Kidney capillary endothelial cell (primary cell): ENCODE measurements at places on chromosomes 3 and 15.

GRCh38 chr3:72548981-72549380 lies 299.3 kb downstream of the SHQ1 start:
- DNase-seq, result no peak

DNA sequence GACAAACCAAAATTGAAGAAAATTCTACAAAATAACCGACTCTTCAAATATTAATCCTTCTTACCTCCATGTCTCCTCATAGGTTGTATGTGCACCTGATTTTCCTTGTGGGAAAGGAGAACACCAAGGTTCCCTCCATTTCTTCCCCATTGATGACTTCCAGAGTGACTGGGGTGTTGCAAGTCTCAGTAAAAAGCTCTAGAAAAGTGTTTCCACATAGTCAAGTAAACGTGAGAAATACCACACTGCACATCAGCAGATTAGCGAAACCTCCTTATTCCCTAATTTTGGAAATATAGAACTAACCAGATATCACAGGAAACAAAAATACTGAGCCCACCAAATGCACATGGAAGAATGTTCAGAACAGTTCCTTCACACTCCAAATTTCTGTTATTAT lies 4.9 kb upstream of the RPN1 start:
- DNase-seq, result no peak

DNA sequence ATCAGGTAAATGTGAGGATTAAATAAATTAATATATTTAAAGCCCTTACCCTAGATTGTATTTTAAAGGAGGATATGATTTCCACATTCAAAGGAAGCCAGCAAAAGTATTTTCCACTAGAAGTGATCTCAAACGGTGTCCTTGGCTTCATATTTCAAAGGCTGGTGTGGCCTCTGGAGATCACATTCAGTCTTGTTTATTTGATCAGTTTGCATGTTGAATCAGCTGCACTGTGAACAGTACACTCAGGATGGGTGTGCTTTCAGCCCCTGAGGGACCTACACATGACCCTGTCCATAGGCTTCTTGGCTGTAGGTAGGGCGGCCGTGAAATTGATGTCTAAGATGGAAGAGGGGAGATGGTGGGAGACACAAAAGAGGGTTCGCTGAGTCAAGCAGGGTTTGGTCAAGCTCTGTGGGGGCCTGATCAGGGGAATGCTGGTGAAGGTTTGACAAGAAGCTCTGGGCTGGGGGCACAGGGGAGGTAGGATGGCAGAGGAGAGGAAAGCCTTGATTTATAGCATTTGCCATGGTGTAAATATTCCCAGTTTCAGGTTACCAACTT lies 21.9 kb downstream of the CYP8B1 start:
- no peak for DNase-seq

DNA sequence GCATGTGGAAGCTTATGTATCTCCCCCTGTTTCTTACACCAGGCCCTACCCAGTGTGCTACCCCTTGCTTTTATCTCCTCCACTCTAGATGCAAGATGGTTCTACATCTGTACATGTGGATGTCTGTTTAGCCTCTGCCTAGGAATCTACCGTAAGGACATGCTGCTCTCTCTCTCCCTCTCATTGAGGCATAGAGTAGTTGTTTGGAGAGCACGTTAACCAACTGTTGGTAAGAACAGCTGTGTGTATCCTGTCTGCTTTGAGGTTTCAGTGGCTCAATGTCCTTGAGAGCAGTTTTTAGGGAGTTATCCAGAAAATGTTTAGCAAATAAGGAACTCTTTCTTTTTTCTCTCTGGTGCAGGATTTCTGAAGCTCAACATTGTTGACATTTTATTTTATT lies 152.8 kb downstream of the DNAJB8 start:
- no peak for DNase-seq

- DNase-seq, result no peak
Measured at GRCh38 chr15:35834216-35834830, 288.4 kb upstream of the DPH6 start.

DNA sequence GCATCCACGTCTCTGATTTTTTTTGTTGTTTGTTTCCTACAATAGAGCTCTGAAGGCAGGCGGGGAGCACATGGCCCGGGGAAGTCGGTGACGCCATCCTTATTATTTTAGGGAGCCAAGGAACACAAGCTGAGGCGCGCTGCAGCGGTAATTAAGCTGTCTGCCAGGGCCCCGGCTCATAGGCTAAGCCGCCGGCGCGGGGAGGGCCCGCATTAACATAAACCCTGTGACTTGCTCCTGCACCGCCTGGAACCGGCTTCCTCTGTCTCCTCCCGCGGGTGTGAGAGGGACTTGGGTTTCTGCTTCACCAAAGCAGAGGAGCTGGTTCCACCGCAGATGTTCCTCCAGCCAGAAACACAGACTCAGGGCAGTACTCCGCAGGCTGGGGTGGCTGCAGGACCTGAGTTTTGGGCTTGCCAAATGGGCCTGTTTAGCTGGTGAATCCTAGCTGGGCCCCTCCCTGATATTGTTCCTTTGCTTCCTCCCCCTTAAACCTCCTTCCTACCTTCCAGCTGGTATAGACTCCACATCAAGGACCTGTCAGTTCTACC lies 25.3 kb downstream of the ANP32A start:
- DNase-seq, result peak; percentile 82

- DNase-seq, result no peak
Measured at GRCh38 chr3:54877730-54878129, 50.1 kb downstream of the LRTM1 start.

DNA sequence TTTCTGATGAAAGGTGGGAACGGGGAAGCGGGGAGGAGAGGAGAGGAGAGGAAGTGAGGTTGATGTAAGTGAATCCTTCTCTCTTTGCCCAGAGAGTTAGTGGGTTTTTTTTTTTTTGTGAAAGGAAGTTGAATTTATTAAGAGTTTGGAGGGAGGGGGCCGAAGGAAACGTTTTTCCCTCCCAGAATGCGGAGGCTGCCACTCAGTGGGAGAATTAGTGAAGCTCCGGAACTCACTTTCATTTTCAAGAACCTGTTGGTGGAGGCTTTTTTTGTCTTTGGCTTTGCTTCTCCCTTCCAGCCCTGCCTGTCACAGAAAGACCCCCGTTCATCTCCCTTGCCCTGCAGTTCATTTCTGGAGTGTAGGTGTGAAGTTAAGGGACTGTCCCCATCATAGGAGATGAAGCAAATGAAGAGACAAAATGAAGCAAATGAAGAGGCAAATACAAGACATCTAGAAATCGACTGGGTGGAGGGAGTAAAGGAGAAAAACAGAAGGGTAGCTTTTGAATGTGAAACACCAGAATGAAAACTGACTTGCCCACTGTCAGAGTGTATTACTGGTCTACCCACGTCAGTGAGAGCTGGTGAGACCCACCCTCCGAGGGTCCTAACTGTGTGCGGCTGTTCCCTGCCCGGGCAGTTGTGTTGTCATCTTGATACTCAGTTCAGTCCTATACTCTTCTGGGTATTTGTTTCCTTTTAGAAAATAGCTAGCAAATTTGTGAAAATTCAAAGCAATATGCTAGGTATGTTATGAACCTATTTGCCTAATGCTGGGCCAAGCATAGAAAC lies 91.5 kb downstream of the ITPR1 start:
- DNase-seq, result no peak

- DNase-seq, result no peak
Measured at GRCh38 chr3:12197475-12197874, 38.8 kb upstream of the TIMP4 start.

DNA sequence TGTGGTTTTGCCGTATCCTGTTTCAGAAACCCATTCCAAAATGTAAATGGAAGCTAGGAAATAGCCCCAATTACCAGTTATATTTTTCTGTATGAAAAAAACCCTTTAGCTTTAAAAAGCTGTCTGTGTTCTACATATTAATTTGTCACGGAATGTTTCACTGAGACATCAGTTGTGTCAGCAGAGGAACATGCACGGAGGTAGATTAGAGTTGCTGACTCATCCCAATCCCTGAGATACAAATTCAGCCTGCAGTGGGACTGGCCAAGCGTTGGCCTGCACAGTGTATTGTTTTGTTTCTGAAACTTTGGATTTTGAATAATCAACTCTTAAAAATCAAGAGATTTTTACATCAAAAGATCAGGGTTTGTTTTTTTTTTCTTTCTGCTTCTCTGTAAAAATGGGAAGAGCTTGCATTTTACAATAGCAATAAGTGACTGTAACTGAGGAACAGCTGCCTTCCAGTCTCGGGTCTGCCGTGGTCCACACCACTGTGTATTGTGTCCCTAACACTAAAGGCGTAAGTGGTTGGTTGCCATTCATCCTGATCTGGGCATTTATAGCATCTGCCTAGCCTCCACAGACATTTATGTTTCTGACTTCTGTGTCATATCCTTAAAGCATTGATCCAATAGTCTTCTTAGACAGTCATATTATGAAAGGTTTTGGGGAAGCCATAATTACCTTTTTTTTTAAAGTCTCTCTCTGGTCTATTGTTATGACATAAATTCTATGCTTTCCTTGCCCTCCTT lies 218.1 kb downstream of the ADAMTSL3 start:
- no peak for DNase-seq

DNA sequence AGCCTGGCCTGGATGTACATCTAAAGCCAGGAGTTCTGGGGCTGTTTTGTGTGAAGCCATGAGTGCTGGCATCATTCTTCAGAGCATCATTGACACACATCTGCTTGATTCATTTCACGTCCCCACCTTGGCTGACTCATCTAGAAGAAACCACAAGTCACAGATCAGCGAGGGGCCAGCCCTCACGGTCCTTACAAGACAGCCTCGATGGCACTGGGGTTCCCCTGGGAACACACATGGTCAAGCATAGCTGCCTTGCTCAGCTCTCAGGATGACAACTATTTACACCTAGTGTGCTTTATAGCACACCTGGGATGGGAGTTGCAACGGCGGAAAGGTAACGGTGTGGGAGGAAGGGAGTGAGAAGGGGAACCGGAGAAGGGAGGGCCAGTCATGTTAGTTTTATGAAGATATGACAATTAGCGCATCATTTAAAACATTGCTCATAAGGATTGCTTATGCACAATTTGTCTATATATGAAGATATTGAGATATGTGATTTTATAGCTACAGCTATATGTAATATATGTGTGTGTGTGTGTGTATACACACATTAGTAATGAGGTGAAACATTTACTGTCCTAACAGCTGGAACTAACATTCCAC lies 227.1 kb downstream of the RPLP1 start:
- no peak for DNase-seq

GRCh38 chr3:129835198-129835597 lies 58.3 kb downstream of the TMCC1 start:
- no peak for DNase-seq

- DNase-seq, result no peak
Measured at GRCh38 chr3:185830018-185830797, 5.4 kb upstream of the IGF2BP2 start.

DNA sequence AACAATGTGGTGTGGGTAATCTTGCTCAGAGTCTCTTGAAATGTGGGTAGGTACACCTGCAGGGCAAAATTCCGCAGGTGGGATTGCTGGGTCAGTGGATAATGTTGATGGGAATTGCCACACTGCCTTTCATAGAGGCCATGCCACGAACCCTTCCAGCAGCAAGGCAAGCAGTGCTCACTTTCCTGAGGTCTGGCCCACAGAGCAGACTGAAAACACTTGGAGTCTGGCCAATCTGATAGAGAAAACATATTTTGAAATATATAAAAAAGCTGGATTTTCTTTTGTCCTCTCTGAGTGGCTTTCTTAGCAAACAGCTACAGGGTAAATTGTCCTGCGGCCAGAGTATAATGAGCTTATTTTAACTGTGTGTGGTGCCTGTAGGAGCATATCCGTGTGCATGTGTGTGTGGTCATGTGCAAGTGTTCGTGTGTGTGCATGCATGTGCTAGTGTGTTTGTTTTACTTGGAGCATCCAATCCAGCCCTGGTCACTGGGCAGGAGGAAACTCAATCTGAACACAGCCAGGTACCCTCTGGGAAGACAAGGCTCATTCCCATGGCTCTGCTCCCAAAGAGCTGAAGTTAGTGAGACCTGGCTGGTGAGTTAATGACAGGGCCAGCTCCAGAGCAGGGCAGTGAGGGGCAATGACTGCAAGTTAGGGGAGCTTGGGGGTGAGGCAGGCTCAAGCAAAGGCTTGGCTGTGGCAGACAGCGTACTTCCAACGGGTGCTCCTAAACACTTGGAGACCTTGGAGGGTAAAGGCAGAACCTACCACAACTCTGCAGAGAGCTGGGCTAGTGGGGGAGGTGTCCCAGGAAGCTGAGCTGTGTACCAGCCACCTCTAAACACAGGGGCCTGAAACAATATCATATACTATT lies 91.3 kb downstream of the PLXNA1 start:
- no peak for DNase-seq

GRCh38 chr3:159964166-159964973 lies 24.3 kb upstream of the IL12A start:
- DNase-seq, result peak; percentile 65

- no peak for DNase-seq
Measured at GRCh38 chr3:186002884-186003472, 65.2 kb upstream of the TRA2B start.

DNA sequence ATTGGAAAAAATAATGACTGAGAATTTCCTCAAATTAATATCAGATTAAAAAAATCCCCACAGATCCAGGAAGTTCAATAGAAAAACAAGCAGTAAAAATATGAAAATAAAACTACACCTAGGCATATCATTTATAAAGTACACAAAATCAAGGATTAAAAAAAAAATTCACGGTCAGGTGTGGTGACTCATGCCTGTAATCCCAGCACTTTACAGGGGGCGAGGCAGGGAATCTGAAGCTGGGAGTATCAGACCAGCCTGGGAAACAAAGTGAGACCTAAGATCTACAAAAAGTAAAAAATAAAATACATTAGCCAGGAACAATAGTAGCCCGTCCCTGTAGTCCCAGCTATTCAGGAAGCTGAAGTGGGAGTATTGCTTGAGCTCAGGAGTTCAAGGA lies 778.3 kb upstream of the ALCAM start:
- DNase-seq, result no peak

DNA sequence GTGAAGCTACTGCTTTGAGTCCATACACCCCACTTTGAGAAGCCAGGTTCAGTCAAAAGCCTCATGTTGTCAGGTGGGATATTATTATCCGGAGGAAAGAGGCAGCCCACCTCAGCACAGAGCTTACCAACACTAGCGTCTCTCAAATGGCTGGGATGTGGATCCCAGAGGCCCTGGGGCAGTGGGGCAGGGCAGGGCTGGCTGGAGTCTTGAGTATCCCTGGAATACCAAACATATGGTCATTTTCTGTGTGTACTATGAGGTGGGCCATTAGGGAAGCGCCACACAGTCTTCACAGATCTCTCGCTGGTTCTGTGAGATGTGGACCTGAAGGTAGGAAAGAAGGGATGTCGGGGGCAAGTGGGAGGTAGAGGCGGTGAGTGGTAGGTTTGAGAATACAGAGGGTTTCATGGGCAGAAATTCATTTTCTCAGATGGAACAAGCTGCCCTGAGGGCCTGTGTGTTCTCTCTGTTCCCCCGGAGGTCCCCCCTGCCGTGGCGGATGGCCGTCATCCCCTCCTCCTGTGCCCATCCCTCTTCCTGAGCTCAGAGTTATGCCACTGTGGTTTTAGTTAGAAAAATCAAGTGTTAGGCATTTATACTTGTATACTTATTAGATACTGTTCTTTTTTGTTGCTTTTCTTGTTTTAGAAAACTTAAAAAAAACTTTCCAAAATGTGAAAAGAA lies 66.4 kb downstream of the USP13 start:
- no peak for DNase-seq

DNA sequence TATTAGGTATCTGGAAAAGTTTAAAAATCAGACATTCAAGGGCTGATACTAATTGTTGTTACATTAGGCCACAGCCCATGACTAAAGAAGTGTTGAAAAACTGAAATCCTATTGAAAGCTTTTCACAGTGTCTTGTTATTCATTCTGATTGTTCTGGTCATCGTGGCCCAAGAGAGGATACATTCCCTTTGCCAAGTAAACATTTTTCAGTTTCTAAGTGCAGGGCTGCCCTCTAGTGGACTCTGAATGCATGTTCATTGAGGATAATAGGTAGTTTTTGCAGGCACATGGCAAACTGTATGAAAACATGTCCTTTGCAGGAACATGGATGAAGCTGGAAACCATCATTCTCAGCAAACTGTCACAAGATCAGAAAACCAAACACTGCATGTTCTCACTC lies 181.1 kb downstream of the MYRIP start:
- peak; percentile 57 for DNase-seq
